Endothelial cell (in vitro differentiated cells): ENCODE measurements at places on chromosomes 16 and 17.

- no peak for DNase-seq
These were observed 6.1 kb upstream of the EIF1 start for GRCh38 chr17:41682631-41683030.

DNA sequence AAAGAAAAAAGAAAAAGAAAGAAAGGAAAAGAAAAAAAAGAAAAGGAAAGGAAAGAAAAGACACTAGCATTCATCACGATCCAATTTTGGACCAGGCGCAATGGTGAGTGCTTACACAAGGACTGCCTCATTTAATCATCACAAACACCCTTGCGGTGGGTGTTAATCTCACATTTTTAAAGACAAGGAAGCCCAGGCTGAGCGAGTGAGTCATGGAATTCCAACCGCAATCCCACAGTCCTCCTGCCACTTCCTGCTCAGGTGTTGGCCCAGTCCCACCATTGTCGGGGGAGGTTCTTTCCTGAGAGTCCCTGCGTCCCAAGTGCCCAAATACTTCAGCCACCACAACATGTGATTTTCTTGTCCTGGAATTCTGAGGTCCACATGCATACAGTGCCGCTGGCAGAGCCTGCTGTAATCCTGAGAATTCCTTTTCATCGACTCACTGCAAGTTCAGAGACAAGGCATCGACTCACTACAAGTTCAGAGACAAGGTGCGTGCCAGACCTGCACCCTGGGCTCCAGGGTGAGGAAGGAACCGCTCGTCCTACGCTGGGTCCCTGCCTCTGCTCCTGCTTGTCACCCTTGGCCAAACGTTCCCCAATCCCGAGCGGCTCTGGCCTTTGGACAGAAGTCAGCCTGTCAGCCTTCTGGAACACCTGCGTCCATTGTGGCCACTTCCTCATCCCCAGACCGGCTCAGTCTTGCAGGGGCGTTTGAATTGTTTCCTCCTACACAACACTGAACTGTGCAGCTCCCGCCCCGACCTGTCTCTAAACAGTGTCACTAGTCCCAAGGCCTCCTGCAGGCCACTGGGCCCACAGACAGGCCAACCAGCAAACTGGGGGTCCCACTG lies 5.8 kb downstream of the ZG16B start:
- no peak for DNase-seq

- no peak for DNase-seq
These were observed 9.5 kb upstream of the ITGA2B start for GRCh38 chr17:44398692-44399691.

GRCh38 chr17:59361916-59362810 lies 30.7 kb downstream of the YPEL2 start:
- DNase-seq, result no peak

DNA sequence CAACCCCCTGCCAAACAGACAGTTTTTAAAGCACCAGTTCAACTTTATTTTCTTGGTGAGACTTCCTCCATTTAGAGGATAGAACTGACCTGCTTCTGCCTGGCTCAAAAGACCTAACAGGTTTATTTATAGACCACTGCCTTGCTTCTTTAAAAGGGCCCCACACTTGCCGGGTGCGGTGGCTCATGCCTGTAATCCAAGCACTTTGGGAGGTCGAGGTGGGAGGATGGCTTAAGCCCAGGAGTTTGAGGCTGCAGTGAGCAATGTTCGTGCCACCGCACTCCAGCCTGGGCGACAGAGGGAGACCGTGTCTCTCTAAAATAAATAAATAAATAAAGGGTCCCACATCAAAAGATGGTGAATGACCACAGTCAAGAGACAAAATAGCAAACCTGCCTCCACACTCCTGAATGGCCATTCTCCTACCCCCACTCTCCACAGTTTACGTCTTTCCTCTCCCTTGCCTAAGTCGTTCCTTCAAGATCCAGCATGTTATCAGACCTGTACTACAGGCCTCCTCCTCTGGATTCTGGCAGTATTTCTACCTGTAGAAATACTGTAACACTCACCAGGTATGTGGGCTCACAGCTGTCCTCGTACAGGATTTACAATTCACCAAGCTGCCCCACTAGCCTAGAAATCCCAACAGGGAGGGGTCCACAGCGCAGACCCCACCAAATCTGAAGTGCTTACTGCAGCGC lies 95.6 kb downstream of the SMG6 start:
- no peak for DNase-seq

DNA sequence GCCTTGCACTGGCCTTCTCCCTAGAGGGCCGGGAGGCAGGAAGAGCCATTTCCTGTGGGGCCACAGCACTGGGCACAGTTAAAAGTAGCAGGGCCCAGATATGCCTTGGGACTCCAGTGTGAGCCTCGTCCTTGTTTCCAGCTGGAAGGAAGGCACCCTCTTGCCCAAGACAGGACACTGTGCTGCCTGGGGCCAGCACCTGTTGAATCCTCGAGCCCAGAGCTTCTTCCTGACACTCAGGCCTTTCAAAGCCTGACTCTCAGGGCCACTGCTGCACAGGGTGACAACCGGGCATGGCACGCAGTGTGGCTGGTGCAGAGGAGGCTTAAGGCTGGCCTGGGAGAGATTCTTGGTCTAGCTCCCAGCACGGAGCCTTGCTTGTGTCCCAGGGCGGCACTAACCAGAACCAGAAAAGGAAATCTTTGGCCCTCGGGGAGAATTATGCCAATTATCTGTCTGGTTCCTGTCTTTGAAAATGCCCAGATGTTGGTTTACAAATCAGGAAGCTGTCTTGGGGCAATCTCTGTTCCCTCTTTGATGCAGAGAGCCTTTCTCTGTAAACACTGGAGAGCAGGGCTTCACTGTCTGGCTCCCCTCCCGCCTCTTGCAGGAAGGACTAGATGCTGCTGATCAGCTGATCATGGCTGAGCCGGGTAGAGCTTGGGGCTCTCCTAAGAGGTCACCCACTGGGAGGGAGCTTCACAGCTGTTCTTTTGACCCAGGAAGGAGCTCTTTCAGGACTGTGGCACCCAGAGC lies 11.1 kb downstream of the LDHD start:
- no peak for DNase-seq

DNA sequence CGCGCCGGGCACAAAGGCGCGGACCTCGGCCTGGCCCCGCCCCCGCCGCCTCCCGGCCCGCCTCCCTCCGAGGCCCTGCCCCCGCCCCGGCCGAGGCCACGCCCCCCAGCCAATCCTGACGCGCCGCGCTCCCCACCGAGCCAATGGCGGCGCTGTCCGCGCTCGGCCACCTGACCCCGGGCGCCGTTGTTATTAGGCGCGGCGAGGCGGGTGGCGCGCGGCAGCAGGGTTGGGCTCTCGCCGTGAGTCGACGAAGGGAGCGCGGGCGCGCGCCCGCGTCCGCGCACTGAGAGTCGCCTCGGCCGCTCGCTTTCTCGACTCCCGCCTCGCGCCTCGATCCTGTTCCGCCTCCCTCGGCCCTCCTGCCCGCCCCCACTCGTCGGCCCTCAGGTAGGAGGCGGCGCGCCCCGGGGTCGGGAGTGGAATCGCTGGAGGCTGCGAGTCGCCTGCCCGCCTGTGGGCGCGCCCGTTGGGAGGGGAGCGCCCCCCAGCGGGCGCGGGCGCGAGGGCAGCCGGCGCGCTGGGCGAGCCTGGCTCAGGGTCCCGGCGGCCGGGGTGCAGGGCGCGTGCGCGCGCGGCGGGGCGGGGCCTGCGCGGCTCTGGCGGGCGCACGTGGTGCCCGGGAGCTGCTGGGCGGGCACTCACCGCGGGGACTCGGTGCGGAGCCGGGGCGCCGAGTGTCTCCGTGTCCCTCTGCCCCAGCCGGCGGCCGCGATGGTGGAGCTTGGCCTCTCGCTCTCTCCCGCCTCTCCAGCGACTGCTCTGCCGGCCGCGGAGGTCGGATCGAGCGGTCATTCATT lies 405 bp upstream of the CBLN1 start:
- DNase-seq, result peak; percentile 99

DNA sequence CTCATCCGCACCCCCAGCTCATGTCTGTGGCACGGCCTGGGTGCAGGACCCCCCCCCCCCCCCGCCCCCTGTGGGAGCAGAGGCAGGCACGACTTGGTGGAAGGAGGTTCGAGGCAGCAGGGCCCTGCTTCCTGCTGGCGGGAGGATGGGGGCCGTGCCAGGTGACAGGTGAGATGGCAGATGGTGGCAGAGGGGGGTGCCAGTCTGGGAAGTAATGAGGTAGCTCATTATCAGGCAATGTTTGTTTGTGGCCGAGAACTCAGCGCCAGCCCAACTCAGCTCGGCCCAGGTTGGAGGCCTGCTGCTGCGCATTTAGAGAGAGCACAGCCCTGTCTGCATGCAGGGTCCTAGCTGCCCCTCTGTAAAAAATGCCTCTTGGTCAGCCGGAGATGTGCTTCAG lies 40.1 kb upstream of the JPH3 start:
- no peak for DNase-seq

GRCh38 chr17:73720187-73720834 lies 76.1 kb upstream of the SDK2 start:
- no peak for DNase-seq

GRCh38 chr17:62187681-62188080 lies 122.6 kb upstream of the MED13 start:
- DNase-seq, result no peak

- DNase-seq, result peak; percentile 26
These were observed at the start of gene WFIKKN1 for GRCh38 chr16:630815-631405. Gene WFIKKN1 (plus strand): TSS chr16:630985. CDS start chr16:631254, 269 bp downstream.

GRCh38 chr16:46843898-46844642 lies 13.1 kb upstream of the C16orf87 start:
- DNase-seq, result no peak

GRCh38 chr16:30430428-30430970 lies 669 bp upstream of the DCTPP1 start:
- no peak for DNase-seq

GRCh38 chr17:27381007-27381501 lies 75.2 kb upstream of the KSR1 start:
- peak; percentile 85 for DNase-seq

DNA sequence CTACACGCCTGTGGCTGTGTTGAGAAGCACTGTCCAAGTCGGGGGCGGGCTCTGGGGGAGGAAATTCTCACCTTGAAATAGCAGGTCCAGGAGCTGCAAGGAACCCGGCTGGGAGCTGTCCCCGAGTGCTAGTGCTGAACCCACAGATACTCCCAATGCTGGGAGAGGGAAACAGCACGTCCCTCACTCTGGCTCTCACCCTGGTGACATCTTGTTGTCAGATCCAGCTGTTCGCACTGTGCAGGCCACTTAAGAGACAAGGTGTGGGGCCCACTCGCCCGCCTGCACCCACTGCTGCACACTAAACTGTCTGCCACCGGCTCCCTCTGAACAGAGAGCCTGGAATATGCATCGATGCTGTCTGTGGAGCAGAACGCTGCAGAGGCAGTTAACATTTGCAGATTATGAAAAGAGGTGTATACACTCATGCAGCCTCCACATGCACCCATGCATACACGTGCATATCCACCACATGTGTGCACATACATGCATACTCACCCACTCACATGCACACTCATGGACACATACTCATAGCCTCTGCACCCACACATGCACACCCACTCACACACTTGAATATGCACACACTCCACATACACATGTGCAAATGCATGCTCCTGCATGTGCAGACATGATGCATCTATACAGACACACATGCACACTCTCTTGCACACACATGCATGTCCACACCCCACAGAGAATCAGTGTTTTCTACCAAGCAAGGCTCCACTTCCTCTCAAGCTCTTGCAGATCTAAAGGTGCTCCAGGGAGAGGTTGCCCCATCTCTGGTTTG lies 42.0 kb downstream of the MGAT5B start:
- DNase-seq, result peak; percentile 78

GRCh38 chr17:81685108-81685507 lies 1.3 kb downstream of the HGS start:
- DNase-seq, result no peak

- no peak for DNase-seq
These were observed 486.4 kb upstream of the KIF2B start for GRCh38 chr17:53336281-53336680.

DNA sequence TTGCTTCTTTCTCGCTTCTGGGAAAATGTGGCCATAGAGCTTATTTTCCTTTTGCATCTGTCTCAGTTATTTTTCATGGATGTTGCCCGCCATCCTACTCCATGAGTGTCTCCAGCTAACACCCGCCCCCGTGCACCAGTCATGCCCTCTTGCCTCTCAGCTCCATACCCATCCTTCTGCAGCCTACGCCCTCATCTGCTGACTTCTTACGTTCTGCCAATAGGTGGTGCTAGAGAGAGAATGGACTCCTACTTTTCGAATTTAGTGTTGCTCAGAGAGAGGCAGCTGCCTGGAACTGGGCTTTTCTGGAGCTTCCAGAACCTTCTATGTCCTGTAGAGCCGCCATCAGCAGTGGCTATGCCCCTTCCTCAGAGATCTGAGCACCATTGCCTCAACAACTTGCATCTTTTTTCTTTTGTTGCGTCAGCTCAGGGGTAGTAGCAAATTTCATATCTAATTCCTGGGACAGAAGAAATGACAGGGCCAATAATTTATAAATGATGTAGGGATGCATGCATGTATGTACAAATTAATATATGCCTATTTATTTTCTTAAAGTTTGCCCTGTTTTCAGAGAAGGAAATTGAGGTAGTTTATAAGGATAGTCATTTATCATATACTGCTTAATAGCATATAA lies 119.7 kb upstream of the MYOCD start:
- peak; percentile 55 for DNase-seq

DNA sequence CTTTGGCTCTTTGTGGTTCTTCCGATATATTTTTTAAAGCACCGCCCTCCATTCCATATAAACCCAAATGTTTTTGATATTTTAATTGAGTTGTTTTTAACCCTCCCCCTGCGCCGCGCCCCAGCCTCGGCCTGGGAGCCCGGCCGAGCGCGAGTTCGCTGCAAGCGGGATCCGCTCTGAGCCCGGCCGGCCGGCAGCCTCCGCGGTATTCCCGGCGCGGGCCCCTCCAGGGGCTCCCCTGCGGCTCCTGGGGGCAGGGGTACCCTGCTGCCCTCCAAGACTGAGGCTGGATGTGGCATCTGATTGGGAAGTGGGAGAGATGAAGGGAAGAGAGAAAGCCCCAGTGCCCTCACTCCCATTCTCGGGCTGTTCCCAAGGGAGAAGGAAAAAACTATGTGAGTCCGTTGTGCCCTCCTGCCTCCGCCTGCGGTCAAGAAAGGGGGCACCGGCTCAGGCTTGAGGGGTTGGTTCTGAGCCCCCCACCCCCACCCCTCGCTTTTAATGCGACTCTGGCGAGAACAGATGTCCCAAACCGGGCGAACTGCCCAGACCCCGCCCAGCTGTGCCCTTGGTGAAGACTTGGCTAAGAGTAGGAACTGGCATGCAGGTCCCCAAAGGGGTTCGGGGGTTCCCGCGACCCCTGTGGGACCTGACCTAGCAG lies 8.6 kb downstream of the NEUROD2 start:
- DNase-seq, result no peak

DNA sequence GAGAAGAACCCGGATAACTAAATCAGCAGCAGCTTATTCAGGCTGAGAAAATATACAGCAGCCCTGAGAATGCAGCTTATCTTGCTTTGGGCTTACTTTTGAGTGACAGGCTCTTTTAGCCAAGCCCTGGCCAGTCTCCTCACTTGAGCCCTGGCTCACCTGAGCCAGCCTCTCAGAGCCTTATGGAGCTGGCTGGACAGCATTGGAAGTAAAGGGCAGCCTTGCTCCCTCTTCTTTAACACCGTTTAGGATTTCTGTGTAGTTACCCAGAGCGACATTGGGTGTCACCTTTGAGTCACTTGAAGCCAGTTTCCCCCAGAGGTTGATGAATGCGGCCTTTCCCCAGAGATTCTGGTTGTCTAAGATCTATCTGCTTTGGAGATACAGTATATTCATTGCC lies 7.7 kb upstream of the NPIPB2 start:
- peak; percentile 40 for DNase-seq

GRCh38 chr16:2996298-2996697 lies 16.1 kb upstream of the PKMYT1 start:
- DNase-seq, result no peak

- no peak for DNase-seq
These were observed 7.1 kb downstream of the AKAP1 start for GRCh38 chr17:57092171-57092570.

- no peak for DNase-seq
These were observed 12.1 kb downstream of the THRA start for GRCh38 chr17:40074871-40075200.
